ENCODE measurements at places on chromosomes 5 and 9.

DNA sequence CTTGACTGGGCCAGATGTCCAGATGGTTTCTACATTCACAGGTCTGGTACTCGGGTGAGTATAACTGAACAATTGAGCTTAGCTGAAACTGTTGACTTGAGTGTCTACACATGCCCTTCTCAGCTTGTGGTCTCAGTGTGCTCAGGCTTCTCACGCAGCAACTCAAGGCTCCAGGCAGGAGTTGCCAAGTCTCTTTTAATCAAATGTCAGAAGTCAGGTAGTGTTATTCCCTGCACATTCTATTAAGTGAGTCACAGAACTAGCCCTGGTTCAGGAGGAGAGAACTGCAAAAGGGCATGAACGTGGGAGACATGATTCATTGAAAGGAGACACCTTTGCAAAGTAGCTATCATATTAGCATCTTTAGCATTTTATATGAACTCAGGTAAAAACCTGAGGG is 199.3 kb upstream of the ACTBL2 start:
- DNase-seq = no peak

GRCh38 chr9:134298000-134298399 is 28.3 kb upstream of the RXRA start:
- DNase-seq = no peak

GRCh38 chr5:50663636-50664035 is 2.8 kb upstream of the PARP8 start:
- DNase-seq = no peak

DNA sequence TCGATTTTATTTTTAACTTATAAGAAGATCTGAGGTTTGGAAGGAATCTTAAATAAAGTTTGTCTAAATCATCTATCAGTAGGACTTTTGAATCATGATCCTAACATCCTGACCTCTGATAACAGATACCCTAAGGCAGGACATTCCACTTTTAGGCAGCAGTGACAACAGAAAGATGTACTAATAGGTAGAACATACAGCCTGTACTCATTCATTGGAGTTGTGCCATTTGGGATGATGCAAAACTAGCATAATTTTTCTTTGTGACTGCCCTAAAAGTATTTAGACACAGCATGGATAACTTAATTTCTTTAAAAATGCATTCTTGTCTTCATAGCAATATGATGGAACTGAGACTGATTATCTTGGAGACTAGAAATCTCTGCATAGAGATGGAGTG is 39.7 kb downstream of the CDC42SE2 start:
- DNase-seq = no peak

DNA sequence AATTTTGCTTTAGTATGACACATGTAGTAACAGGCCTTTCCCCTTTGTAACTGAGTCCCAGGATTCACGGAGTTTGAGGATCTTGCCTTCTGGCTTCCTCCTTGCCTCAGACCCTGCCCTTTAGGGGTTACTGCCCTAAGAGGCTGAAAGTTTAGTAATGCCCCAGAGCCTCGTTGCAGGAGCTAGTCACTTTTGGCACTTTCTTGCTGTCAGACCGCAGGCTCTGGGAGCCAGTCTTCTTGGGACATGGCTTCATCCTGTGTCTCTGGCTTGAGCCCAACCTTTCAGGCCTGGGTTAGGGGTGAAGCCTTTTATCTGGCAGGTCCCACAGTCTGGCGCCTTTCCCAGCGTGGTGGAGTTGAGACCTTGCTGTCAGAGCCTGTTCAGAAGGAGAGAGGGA is 185.6 kb upstream of the DMRT1 start:
- DNase-seq = no peak

GRCh38 chr9:12633016-12633765 is 60.0 kb upstream of the TYRP1 start:
- DNase-seq = no peak

- DNase-seq = no peak
Measured at GRCh38 chr5:78129597-78129996, 164.9 kb downstream of the AP3B1 start.

DNA sequence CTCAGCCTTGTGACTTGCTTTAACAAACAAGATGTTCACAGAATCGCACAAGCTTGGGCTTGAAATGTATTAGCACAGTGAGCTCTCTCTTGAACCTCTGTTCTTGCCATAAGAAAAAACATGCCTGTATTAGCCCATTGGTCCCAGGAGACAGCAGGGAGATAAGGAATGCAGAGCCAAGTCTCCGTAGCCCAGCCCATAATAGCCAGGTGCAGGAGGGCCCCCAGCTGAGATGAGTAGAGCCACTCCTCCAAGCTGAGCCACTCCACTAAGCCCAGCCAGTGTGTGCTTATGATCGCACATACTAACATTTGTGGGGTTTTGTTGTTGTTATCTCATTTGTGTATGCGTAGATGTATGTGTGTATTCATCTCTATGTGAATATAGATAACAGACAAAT is 21.6 kb upstream of the SVEP1 start:
- DNase-seq = no peak

DNA sequence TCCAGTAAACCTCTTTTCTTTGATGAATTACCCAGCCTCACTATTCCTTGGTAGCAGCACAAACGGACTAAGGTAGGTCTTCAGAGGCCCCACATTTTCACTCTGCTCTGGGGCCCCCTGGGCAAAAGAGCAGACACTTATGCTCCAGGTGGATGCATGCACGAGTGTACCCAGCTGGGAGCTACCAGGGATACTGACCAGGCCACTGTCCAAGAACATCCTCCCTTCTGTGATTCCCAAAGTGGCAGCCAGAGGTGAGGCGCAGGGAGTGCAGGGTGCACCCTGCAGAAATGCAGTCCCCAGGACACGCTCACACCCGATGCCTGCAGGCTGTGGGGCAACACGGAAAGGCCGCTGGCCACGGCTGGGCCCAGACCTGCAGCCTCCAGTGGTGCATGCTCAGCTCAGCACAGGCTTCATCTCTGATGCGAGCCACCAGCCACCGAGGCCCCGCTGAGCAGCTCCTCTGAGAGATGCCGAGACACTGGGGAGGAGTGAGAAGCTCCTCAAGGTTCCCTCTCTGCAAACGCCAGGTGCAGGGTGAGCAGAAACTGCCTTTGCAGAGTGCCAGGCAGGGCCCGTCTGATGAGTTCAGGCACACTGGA is 48.1 kb upstream of the OLFM1 start:
- DNase-seq = no peak

GRCh38 chr9:96062854-96063253 is 187.4 kb downstream of the ERCC6L2 start:
- DNase-seq = no peak

DNA sequence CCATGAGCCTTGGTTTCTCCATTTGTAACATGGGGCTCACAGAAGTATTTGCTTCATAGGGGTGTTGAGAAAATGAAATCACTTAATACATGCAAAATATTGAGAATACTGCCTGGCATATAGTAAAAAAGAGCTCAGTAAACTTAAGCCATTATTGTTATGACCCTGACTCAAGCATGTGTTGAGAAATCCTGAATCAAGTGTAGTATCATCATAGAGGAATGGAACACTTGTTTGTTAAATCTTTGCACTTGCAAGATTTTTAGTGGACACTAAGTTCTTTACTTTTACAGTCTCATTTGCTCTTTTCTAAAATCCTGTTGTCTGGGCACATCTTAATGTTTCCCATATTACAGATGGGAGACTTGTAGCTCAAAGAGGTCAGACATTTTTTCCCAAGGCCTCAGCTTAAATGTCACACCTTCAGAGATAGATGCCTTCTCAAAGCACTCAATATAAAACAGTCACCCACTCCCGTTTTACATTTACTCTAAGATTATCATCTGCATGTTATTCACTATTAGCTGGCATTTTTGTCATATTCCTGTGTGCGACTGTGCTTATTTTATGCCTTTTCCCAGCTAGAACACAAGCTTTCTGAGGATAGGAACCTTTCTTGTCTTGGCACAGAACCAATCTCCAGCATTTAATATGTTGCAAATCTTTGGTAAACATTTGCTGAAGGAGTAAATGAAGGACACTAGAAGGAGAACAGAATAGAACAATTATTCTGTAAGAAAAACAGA is 250.0 kb upstream of the TNC start:
- no peak for DNase-seq

DNA sequence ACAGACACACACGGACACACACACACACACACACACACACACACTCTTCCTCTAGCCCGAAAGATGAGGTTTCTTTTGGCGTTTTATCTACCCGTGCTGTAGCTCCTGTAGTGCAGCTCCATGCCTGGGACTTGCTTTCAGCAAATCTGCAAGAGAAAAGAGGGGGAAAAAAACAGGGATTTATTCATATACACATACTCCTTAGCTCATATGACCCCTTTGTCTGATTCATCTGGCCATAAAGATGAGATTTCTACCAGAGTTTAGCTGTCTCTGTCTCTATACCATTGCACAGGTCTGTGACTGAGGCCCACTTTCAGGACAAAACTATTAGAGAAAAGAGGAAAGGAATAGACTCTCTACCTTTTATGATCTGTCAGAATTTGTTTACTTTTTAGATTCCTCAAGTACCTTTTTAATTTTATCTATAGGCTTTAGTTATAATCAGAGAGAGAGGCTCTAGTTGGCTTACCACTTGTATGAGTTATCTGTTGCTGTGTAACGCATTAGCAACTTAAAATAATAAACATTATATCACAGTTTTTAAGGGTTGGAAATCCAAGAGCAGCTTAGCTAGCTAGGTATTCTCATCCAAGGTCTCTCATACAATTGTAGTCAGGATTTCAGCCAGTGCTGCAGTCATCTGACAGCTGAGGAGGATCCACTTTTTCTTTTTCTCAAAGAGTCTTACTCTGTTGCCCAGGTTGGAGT is 14.7 kb downstream of the SNX2 start:
- no peak for DNase-seq

DNA sequence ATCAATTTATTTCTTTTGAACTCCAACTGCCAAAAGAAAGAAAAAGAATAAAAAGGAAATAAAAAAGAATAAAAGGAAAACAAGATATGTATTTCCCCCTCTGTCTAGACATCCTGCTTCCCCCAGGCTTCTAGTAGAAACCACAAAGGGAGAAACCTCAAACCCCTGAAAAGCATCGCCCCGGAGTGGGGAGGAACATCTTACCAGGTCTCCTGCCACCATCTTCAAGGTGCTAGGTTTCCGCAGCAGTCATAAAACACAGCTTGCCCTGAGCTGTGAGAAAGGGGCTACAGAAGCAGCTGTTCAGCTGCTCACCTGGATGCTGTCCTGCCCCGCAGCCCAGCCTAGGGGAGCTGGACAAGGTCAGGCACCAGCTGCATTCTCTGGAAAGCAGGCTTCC is 487.7 kb downstream of the GADD45G start:
- DNase-seq = no peak

GRCh38 chr5:132103332-132103951 is 29.9 kb downstream of the CSF2 start:
- no peak for DNase-seq

DNA sequence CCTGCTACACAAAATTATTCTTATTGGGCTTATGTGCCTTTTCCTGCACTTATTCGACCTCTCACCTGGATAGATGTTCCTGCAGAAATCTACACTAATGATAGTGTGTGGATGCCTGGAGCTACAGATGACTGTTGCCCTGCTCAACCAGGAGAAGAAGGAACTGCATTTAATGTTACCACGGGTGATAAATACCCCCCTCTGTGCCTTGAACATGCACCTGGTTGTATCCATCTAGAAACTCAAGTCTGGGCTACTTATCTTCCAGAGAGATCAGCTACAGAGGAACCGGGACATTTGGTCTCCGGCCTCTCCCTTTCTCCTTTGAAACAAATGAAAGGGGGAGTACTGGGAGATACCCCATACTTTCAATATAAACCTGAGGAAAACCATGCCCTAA is 54.5 kb downstream of the SH3PXD2B start:
- no peak for DNase-seq

DNA sequence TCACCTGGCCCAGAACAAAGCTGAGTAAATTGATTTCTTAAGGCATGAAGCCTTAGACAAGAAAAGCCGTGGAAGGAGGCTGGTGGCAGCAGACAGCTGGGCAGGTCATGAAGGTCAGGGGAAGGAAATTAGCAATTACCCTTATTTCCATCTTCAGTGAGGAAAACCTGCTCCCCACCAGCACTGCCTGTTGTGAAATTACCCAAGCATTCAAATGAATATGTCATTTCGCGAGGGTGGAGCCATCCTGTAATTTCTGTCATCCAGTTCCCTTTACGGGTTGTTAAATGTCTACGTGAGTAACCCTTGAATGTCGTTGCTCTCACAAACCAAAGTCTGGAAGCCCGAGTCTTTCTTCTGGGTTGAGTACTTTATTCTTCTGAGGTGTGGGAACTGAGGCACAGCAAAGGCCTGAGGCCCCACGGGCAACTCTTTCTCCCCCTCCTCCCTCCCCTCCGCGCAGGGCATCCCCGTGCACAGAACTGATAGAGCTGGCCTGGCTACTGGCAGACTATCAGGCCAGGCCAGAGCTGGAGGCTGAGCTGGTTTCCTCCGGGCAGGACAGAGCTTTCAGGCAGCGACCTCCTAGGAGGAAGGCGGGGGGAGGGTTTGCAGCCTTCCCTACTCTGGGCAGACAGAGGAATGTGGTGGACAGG is 22.0 kb upstream of the AK3 start:
- DNase-seq = no peak

DNA sequence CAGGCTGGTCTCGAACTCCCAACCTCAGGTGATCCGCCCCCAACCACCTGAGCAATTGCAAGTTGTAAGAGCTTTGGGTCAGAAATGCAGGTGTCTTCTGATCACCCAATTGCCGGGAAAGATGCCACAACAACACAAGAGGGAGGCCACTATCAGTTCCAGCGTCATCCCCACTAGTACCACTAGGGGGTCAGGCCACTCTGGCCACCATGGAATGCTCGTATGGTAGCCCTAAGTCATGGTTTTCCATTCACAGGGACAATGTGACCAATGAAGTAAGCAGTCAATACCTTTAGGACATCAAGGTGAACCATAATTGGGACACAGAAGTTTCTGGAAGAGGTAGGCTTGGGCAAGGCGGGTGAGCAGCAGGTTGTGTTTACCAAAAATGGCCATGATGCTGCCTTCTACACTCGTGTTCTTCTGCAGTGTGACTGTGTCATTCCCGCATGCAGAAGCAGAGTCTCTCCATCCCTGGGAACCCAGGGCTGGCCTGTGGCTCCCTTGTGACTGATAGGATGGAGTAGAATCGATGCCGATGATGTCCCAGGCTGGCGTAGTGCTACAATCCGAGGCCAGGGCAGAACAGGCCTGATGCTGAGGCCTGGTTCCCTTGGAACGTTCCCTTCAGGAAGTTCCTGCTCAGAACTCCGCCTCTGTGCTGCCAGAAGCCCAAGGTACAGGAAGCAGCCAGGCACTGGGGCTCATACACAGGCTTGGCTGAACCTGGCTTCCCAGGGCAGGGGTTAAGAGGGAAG is 42.2 kb upstream of the ANKRD33B start:
- no peak for DNase-seq
